KBM-7 (cell line): ENCODE measurements at places on chromosomes 3 and 15.

DNA sequence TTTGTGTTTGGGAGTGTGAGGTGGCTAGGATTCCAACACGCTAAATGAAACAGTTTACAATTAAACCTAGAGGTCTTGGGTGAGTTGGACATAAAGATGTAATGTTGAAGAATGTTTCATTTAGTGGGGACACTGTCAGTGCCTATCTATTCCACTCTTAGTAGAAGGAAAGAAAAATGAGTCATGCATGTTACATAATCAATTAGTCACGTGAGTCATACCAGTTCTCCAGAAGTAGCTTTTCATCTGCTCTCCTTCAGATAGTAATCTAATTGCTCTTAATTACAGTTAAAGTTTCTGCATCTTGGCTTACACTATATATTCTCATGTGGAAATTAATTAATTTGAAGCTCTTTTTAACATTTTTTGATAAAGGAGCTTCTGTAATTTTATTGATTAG is 115.7 kb upstream of the P2RY1 start:
- DNase-seq = peak; percentile 18

- no peak for DNase-seq
Observed at GRCh38 chr3:100869787-100870186, 123.4 kb downstream of the ABI3BP start.

DNA sequence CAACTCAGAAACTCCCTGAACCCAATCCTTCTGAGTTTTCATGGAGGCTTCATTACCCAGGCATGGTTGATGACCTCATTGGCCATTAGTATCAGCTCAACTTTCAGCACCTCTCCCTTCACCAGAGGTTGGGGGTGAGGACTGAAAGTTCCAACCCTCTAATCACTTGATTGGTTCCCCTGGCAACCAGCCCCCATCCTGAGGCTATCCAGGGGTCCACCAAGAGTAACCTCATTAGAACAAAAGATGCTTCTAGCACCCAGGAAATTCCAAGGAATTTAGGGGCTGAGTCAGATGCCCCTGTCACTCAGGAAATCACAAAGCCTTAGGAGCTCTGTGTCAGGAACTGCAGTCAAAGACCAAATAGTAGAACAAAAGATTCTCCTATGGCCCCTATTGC is 43.8 kb downstream of the ADAMTSL3 start:
- no peak for DNase-seq

DNA sequence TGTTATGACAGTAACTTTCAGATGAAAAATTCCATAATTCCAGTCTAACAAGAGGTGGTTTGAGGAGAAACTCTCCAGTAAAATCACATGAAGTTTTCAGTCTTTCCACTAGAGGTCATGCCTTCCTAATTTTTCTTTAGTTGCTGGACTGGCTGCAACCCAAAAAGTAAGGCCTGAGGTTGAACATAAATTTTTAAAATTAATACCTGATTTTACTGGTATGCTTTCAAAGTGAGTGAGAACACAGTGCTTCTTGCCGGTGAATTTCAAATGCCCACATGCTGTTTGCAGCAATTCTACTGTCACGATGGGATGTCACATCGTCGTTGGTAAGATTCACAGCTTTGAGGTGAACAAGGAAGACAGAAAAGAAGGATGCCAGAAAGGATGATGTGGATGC is 89.0 kb upstream of the FGF12 start:
- peak; percentile 71 for DNase-seq
